ENCODE measurements at places on chromosomes 11 and 22.
A peak's percentile ranks its signal among the peaks of the same experiment; 100 is the strongest.

GRCh38 chr11:115207166-115207591 lies 297.0 kb downstream of the CADM1 start:
- DNase-seq: no peak

GRCh38 chr11:49208006-49208721 lies at the start of gene FOLH1:
FOLH1 (minus strand) TSS chr11:49208602; CDS start chr11:49208409, 193 bp downstream.
- no peak for DNase-seq

- DNase-seq: peak; percentile 8
Observed at GRCh38 chr22:36467946-36468345, 13.5 kb downstream of the TXN2 start.

GRCh38 chr11:117392001-117392690 lies 64.5 kb downstream of the CEP164 start:
- no peak for DNase-seq

DNA sequence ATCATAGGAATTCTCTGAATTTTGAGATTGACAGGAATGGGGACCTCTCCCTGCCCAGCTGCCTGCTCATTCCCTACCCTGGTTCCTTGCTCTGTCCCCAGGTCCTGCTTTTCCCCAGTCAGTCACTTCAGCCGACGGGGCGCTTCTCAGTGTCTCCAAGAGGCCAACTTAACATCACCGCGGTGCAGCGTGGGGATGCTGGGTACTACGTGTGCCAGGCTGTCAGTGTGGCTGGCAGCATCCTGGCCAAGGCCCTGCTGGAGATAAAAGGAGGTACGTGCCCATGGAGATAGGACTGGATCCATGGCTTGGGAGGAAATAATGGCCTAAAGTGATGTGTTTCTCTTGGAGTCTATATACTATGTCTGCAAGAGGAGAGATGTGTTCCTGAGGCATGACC lies 7.0 kb downstream of the ROBO3 start:
- DNase-seq: no peak
